ENCODE measurements at places on chromosomes 7 and 10. TPM values are rescaled to one million over a fixed set of nuclear protein-coding genes. Genes with fewer than 3 reads are reported as not detected.

The LFNG gene
- total RNA-seq, result 31.3 TPM

The NODAL gene
- 1.00 TPM for total RNA-seq

The MGMT gene
- total RNA-seq, result 16.6 TPM

The OR9A2 gene
- total RNA-seq, result 2.6 TPM

The FGL2 gene
- 19.1 TPM for total RNA-seq

The KIN gene
- total RNA-seq, result 11.1 TPM

The GNAT3 gene
- total RNA-seq, result 2.1 TPM

The KLF6 gene
- total RNA-seq, result 35.0 TPM

The HYAL4 gene
- not detected for total RNA-seq

The FRMPD2 gene
- 11.1 TPM for total RNA-seq

The TAS2R41 gene
- total RNA-seq, result not detected

The LRRC4 gene
- 21.4 TPM for total RNA-seq

The CFAP58 gene
- total RNA-seq, result 0.45 TPM

The OR6V1 gene
- not detected for total RNA-seq

The ZNF33B gene
- total RNA-seq, result 50.5 TPM

The C10orf53 gene
- 0.18 TPM for total RNA-seq

The RAPGEF5 gene
- 65.8 TPM for total RNA-seq

The MICALL2 gene
- 13.5 TPM for total RNA-seq

The ANKRD30A gene
- not detected for total RNA-seq

The PRKAG2 gene
- total RNA-seq, result 29.1 TPM

The POT1 gene
- 72.2 TPM for total RNA-seq

The DAGLB gene
- 17.5 TPM for total RNA-seq

The AP3M1 gene
- 43.3 TPM for total RNA-seq

The MBL2 gene
- total RNA-seq, result not detected

The TWIST1 gene
- total RNA-seq, result 2.7 TPM

The ZNF736 gene
- total RNA-seq, result 46.2 TPM

The UCN3 gene
- 0.27 TPM for total RNA-seq

The LRIT1 gene
- total RNA-seq, result not detected

The OR6B1 gene
- not detected for total RNA-seq

The ANKRD61 gene
- total RNA-seq, result not detected

The MORN4 gene
- total RNA-seq, result 19.6 TPM

The CRTAC1 gene
- total RNA-seq, result 15.5 TPM

The PODXL gene
- 17.1 TPM for total RNA-seq

The GPR15LG gene
- 0.36 TPM for total RNA-seq

The PKD1L1 gene
- total RNA-seq, result 0.64 TPM

The NRCAM gene
- 194 TPM for total RNA-seq

The AKR1C8 gene
- 0.45 TPM for total RNA-seq

The HHEX gene
- total RNA-seq, result 2.1 TPM

The POLR2J gene
- total RNA-seq, result 9.6 TPM

The ENO4 gene
- 1.3 TPM for total RNA-seq

The LRRN3 gene
- total RNA-seq, result 108 TPM

The TDRD1 gene
- 0.45 TPM for total RNA-seq

The MMP21 gene
- 0.09 TPM for total RNA-seq

The PDK4 gene
- 7.6 TPM for total RNA-seq

All from cerebellum (tissue), 4 donors.